A172 (cell line): ENCODE measurements at places on chromosomes 13 and 19. TPM values are rescaled to one million over a fixed set of nuclear protein-coding genes. Genes with fewer than 3 reads are reported as not detected.

- no peak for DNase-seq
Observed at GRCh38 chr13:74246487-74246886, 112.3 kb upstream of the KLF12 start.

DNA sequence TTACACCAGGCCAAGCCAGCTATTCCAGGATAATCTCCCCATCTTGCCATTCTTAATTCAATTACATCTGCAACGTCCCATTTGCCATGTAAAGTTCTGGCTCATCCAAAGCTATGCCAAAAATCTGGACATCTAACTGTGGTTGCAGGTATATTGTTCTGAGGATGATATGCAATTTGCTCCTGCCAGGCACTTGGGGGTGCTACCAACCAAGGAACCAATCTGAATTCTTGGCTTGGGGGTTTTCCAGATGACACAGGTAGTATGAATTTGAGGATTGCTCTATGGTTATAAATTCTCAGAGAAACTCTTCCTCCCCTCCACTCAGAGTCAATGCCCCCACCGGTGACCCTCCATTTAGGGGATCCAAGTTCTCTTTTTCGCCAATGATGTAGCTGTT lies 33.0 kb downstream of the CRYL1 start:
- peak; percentile 52 for DNase-seq

- DNase-seq = no peak
Observed at GRCh38 chr13:31105020-31105795, 56.5 kb downstream of the HSPH1 start.

DNA sequence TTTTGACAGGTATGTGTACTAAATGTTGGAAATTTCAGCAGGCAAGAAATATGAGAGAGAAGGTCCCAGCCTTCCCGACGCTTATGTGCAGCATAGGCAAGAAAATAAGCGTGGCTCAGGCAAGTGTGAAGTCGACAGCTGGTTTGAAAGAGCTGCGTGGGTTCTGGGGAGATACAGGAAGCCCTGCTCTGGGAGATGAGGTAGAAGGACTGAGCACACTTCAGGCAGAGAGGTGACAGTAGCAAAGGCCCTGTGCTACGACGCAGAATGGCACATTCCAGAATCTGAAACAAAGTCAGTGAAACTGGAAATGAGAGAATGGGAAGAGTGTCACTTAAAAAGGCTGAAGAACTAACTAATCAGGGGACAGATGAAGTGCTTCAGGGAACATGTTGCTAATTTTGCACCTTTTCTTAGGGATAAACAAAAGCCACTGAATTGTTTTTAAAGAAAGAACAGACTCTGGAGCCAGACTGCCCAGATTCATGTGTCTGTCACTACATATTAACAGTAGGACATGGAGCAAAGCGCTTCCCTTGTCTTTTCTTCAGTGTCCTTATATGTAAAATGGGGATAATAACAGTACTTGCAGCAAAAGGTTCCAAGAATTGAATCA lies 160.1 kb downstream of the SPRY2 start:
- DNase-seq = no peak

- no peak for DNase-seq
Observed at GRCh38 chr13:91101381-91101780, 246.1 kb upstream of the MIR17HG start.

DNA sequence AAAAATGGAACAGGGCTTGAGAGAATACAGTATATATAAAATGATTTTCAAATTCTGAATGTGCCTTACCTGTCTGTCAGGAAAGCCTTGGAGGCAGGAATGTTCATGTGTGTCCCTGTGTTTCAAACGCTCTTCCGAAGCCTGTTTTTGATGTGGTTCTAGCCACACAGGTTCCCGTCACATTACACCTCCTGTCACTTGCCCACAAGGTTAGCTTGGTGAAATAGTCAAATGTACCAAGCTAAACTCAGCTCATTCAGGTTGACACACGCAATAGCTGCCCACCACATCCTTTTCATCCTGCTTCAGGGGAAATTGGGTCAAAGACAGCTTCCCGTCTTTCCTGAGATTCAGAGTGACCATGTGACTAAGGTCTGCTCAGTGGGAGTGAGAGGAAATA lies 574.0 kb downstream of the EFNB2 start:
- no peak for DNase-seq

GRCh38 chr13:88144580-88144979 lies 473.4 kb downstream of the SLITRK5 start:
- DNase-seq = no peak

GRCh38 chr19:10228920-10229319 lies 2.2 kb downstream of the S1PR2 start:
- no peak for DNase-seq

DNA sequence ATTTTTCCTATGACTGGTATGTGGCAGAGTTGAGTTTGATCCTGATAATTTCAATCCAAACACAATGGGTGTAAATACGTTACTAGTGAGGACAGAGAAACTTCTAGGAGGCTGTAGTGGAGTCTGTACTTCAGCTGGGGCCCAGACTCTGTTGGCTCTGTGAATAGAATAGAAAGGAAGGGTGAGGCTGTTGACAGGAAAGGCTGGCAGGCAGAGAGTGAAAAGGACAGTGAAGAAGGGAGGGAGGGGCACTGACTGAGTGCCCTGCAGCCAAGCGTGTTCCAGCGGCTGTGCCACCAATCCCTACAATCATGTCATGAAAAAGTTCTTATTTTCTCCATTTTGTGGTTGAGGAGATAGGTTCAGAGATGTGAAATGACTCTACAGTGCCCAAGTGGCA lies 80.5 kb downstream of the MBNL2 start:
- no peak for DNase-seq

GRCh38 chr13:98476538-98476966 lies 100.4 kb downstream of the STK24 start:
- peak; percentile 95 for DNase-seq

- peak; percentile 33 for DNase-seq
Observed at GRCh38 chr13:30846311-30846710, 59.8 kb upstream of the MEDAG start.

DNA sequence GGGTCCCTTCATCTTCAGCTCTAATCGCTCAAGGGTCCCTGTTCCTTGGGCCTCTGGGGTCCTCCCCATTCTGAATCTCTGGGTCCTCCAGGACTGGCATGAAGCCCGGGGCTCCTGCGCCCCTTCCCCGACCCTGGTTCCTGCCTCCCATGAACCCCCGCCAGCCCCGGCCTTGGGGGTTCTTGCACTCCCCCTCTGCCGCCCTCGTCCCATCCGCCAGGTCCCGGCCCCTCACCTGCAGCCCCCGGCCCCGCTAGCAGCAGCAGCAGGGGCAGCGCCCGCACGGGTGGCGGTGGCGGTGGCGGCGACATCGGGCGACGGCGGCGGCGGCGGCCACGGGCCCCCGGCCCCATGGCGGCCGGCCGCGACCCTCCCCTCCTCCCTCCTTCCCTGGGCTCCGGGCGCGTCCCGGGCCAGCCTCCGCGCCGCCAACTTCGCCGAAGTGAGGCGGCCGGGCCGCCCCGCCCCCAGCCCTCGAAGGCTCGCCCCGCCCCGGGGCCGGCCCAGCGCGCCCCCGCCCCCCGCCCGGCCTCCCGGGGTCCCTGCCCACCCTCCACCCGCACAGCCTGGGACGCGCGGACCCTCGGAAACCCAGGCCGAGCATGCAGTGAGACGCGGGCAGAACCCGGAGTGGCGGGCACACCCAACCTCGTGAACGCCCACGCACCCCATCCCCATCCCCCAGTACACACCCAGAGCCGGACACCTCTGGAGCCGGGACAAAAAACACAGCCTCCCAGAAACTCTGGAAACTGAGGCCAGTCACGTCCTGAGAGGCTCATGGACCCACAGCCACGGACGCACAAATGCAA lies at the start of gene NOTCH3:
TSS of gene NOTCH3 (minus strand) at position 443 of the 812 bp plus-strand sequence. CDS start at position 353, 90 bp downstream.
- DNase-seq = no peak

- no peak for DNase-seq
Observed at GRCh38 chr13:96816874-96817273, 177.4 kb downstream of the OXGR1 start.

DNA sequence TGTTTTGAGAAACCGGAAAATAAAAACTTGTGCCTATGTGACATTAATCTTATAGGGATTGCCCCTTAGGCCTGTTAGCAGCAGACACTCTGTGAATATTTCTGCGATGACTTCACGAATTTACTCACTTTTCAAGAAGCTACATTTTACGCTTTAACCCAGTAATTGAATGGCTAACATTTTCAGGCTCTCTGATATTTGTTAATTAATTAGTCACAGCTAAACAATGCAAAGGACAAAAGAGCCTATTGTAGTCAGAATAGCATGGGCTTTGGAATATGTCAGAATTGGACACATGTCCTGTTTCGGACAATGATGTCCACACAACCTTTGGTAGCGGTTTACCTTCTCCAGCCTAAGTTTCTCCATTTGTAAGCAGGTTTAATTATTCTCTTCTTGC lies 506.6 kb downstream of the EFNB2 start:
- DNase-seq = peak; percentile 68

DNA sequence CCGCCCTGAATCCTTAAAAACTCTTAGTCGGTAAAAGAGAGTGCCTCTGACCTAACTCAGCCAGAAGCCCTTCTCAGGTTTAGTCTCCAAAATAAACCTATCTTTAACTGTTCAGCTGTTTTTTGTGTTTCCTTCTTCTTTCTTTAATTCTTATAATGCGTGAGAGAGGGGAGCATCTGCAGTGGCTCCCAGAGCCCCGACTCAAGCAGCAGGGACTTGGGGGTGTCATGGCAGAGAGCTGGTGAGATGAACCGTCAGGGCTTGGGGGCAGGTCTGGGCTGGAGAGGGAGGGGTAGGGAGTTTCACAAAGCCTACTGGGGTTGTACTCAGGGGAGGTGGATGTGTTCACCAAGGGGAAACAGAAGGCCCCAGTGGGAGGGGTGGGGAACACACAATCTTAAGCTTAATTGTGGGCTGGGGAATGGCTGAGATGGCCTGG lies 16.8 kb upstream of the SIGLEC6 start:
- no peak for DNase-seq

DNA sequence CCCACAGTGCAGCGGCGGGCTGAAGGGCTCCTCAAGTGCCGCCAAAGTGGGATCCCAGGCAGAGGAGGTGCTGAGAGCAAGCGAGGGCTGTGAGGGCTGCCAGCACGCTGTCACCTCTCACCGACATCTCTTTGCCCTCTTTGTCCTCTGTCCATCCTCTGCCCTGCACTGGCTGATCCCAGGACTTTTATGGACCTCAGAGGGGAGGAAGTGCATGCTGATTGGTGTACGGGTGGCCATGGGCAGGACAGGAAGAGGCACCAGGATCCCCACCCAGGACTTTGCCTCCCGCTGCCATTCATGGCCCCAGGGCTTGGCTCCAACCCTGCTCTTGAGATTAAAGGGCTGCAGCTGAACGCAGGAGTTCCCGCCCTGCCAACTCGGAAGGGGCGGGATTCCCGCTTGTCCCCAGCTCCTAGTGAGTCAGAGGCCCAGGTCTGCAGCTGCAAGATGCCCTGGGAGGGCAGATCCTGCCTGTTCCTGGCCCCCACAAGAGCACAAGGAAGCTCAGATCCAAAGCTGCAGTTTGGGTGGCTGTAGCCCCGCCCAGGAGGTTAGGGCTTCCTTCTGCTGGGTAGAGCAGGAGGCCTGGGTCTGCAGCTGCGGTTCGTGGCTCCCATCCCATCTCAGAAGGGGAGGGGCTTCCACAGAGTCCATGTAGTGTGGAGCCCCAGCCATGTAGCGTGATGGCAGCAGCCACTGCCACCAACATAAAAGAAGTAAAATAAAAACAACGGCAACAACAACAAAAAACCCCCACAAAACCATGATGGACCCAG lies 1716.7 kb downstream of the SLITRK1 start:
- peak; percentile 37 for DNase-seq

Gene CABP5
- total RNA-seq = not detected in 2 replicates

Gene ANKRD10
- 446 and 575 TPM in 2 replicates for total RNA-seq

Gene TUBA3C
- 65.6 and 69.2 TPM in 2 replicates for total RNA-seq

Gene MEIOSIN
- total RNA-seq = not detected in 2 replicates
